ENCODE measurements at places on chromosomes 13 and 19.

DNA sequence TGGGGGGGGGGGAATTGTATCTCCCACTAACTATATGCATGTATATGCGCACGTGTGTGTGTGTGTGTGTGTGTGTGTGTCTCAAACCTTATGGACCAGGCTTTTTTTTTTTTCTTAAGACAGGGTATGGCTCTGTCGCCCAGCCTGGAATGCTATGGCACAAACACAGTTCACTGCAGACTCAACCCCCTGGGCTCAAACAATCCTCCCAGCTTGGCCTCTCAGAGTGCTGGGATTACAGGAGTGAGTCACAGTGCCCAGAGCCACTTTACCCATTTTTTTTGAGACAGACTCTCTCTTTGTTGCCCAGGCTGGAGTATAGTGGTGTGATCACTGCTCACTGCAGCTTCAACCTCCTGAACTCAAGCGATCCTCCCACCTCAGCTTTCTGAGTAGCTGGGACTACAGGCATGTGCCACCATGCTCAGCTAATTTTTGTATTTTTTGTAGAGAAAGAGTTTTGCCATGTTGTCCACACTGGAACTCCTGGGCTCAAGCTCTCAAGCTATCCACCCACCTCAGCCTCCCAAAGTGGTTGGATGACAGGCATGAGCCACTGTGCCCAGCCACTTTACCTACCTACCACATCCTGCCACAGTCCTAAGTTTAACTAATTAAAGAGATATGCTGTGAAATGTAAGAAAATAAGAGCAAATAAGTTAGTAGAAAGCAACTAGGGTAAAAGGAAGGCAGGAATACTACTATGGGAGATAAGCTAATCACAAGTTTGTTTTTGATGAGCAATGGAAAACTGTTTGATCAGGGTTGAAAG lies 2.4 kb downstream of the ZMYM5 start:
- no peak for DNase-seq

DNA sequence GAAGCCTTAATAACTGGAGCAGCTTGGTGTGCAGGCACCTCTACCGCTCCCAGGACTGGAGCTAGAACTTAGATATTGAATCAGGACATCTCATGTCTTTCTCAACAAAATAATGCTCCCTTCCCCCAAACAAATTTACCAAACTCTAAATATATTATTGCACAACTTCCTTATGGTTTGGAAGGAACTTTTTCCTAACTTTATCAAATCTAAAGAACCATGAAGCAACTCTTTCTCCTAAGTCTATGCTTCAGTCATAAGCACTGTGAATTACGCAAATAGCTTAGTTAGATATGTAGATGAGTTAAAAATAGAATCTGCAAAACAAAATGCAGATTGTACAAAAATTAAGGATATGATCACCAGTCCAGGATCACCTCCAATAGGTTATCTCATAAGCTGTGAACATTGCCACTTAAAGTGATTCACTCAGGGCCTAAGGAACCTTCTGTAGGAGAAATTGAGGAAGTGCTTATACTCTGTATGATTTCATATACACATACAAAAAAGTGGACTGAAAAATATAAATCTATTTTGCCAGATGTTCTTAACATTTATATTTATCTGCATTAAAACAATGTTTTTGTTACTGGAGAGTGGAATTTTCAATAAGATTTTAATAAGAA lies 20.4 kb upstream of the MAB21L1 start:
- DNase-seq, result no peak

DNA sequence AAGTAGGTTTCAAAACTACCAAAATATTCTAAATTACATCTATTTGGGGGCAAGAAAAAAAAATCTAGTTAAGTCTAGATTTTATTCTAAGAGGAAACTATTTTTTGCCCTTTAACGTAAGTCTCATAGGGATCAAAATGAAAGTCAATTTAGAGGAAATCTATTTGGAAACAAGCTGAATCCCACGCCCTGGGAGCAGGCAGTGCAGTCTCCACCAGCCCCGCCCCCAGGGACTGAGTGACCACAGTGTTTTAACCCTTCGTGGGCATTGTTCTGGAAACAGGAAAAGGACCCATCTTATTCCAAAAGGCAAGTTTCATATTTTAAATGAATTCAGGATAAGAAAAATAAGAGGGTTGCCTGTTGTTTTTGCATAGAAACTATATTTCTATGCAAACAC lies 209.7 kb downstream of the SPRY2 start:
- DNase-seq, result peak; percentile 66

DNA sequence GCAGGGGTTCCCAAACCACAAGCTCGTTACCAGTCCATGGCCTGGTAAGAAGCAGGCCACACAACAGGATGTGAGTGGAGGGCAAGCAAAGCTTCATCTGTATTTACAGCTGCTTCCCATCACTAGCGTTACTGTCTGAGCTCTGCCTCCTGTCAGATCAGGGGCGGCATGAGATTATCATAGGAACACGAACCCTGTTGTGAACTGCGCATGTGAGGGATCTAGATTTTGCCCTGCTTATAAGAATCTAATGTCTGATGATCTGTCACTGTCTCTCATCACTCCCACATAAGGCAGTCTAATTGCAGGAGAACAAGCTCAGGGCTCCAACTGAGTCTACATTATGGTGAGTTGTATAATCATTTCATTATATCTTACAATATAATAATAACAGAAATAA lies 677.4 kb upstream of the SLITRK6 start:
- no peak for DNase-seq

DNA sequence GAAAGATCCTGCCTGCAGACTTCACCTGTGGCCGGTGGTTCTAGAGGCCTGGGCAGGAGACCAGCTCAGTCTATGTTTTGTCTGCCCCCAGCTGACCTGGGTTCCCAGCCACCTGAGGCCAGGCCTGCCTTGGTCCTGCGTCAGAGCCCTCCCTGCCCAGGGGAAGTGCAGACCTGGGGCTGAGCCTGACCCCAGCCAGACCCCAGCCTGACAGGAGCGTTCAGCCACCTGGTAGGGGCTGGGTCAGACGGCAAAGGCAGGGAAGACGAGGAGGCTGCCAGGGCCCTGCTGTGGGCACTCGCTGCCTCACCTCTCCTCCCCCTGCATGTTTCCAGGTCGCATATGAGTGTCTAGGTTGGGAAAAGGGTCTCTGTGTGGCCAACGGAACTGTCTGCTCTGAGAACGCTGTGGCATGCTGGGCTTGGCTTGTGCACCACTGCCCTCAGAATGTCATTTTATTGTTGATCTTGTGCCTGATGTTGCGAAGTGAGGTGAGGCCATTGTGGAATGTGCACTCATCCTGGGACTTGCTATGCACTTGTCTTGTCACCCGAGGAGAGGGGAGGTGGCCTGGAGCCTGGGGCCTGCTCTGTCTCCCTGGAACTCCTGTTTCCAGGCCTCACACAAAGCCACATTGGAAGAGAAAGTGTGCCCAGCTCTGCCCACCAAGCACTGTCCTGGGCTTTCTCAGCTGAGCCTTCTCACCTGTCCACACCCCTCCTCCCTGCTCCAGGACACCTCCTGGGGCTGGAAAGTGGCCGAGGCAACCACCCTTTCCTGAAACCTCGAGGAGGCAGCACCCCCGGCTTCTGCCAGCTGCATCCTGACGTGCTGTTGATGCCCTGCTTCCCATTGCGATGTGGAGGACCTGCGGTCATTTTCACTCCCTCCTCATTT lies 15.2 kb upstream of the MCF2L start:
- DNase-seq, result no peak

DNA sequence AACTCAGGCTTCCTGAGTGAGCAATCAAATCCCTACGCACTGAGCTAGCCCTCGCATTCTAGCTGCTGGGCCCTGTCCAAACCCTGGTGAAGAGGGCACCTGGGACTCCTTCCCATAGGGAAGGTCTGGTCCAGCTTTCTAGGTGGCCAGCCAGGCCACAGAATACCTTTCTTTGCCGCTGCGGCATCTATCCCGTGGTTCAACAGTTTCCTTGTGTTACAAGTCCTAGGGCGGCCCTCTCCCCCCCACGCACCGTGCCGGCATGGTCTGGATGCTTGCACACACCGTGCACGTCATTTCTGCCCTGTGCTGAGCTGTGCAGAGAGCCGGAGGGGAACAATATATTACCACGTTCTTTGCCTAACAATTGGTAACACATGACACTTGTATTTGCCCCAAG lies 164.6 kb upstream of the TSHZ3 start:
- DNase-seq, result no peak

GRCh38 chr13:109205315-109205714 lies 575.9 kb downstream of the MYO16 start:
- DNase-seq, result no peak

DNA sequence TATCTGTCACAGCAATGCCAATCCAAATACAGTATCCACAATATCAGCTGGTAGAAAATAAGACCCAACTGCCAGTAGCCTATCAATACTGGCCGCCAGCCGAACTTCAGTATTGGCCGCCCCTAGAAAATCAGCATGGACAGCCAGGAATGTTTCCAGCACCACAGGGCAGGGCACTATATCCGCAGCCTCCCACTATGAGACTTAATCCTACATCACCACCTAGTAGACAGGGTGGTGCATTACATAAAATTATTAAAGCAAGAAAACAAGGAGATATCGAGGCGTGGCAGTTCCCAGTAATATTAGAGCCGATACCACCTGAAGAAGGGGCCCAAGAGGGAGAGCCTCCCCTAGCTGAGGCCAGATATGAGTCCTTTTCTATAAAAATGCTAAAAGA lies 111.3 kb downstream of the ZNF486 start:
- DNase-seq, result peak; percentile 32

Data from adrenal gland (tissue), 19 donors.